Mesenteric fat pad (tissue), 1 donor: ENCODE measurements at places on chromosomes 7 and 10. TPM values are rescaled to one million over a fixed set of nuclear protein-coding genes. Genes with fewer than 3 reads are reported as not detected.

DNA sequence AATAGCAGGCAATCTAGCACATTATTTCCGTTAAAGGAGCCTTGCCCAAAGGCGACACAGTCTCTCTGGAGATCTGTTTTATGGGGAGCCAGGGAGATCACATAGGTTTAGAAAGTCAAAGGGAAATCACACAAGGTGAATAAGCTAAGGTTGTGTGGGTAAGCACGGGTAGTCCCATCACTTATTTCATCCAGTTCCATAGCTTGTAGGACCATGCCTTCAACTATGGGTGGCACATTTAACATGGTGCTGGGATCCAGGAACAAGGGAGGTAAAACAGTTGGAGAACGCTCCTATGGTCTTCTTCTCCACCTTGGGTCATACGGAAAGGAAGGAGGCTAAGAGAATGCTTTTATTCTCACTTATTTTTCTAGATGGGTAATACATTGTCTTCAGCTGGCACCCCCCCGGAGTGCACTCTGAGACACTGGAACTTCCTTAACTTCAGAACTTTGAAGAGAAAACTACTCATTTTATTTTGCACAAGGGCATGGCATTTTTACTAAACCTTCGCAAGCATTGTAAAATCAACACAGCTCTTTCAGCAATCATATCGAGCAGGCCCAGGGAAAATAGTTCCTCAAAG lies 435.4 kb downstream of the KIF20B start:
- DNase-seq, result no peak

GRCh38 chr10:86538547-86538946 lies 17.0 kb upstream of the WAPL start:
- DNase-seq, result no peak

DNA sequence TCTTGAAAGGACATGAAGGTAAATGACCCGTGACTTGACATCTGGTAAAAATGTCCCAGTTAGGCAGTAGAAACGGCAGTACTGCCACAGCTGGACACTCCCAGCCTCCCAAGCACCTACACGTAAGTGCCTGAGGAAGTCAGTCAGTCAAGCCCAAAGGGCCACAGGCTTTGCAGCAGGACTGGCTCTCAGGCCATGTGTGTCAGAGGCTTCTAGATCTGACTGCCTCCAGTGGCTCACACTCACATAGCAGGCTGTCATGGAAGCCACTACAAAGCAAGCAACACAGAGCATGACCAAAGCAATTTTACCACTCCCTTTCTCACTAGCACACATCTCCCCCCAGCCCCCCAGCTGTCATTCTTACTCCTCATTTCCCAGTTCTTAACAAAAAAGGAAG lies 17.8 kb upstream of the CCNJ start:
- DNase-seq, result no peak

GRCh38 chr7:150337659-150338081 lies 3.8 kb downstream of the RARRES2 start:
- peak; percentile 78 for DNase-seq

DNA sequence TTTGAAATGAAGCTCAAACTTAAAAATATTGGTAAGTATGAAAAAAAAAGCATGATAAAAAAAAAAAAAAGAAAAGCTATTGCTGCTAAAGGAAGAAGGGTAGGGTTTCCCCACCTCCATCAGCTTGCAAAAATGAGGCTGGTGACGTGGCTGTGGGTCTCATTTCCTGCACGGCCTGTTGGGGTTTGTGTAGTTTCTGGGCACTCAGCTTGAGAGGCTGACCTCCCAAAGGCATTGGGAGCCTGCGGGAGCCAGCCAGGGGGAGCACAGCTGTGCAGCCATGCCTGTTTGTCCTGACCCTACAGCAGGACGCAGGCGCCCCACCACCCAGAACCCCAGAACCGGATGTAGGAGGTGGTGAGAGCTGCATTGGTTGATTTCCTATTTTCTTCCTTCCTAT lies 48.8 kb upstream of the CARD11 start:
- DNase-seq, result no peak

- DNase-seq, result no peak
Observed at GRCh38 chr7:11593322-11593721, 238.7 kb downstream of the THSD7A start.

DNA sequence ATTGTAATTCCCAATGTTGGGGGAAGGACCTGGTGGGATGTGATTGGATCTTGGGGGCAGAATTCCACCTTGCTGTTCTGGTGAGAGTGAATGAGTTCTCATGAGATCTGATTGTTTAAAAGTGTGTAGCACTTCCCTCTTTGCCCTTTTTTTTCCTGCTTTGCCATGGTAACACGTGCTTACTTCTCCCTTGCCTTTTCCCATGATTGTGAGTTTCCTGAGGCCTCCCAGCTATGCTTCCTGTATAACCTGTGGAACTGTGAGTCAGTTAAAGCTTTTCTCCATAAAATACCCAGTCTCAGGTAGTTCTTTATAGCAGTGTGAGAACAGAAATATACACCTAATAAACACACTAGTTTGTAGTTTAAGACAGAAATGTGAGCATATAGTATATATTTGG lies 166.8 kb upstream of the MAGI2 start:
- no peak for DNase-seq

GRCh38 chr7:1922071-1922869 lies 252.2 kb downstream of the ELFN1 start:
- no peak for DNase-seq

- DNase-seq, result no peak
Observed at GRCh38 chr7:19991936-19992335, 218.5 kb upstream of the TMEM196 start.

DNA sequence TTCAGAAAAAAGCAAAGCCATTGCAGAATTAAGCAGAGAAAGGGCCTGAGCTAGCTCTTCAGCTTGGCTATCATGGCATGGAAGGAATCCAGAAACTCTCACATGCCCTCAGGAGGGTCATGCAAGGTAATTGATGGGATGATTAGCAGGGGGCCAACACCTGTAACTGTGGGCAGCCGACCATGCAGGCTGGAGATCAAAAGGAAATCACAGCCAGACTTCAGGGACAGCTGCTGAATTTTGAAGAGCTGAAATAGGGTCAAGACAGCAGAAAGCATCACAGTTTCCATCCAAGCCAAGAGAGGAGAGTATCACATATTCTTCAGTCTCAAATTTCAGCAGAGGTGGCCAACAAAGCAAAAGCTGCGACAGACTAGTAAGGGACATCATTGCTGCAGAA lies 239.6 kb upstream of the STEAP1 start:
- no peak for DNase-seq

- DNase-seq, result no peak
Observed at GRCh38 chr7:75823198-75823910, 9.7 kb upstream of the CCL24 start.

GRCh38 chr7:148535217-148535616 lies 55.3 kb upstream of the C7orf33 start:
- DNase-seq, result no peak

DNA sequence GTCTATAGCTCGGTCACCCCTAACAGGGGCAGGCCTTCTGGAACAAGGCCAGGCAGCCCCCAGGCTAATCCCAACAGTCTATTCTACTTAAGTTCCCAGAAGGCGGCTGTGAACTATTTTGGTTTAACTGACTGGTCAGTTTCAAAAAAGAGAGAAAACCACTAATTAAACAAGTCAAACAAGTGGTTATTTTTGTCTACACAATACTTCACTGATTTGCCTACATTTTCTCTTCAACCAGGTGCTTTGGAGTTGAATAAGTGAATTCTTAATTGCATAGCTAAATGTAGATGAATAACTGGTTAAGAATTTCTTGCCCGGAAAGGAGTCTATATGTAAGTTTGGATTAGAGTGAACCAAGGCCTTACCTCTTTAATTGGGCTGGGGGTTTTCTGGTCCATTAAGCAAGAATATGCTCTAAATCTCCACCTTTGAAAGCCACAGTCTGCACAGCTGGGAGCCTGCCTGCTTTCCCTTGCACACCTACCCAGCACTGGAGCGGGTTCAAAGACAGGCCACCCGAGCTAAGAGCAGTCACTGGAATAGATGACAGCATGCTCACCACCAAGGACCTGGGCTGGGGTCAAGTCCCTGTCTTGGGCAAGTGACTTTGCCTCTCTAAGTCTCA lies 70.4 kb downstream of the TBXAS1 start:
- DNase-seq, result no peak

DNA sequence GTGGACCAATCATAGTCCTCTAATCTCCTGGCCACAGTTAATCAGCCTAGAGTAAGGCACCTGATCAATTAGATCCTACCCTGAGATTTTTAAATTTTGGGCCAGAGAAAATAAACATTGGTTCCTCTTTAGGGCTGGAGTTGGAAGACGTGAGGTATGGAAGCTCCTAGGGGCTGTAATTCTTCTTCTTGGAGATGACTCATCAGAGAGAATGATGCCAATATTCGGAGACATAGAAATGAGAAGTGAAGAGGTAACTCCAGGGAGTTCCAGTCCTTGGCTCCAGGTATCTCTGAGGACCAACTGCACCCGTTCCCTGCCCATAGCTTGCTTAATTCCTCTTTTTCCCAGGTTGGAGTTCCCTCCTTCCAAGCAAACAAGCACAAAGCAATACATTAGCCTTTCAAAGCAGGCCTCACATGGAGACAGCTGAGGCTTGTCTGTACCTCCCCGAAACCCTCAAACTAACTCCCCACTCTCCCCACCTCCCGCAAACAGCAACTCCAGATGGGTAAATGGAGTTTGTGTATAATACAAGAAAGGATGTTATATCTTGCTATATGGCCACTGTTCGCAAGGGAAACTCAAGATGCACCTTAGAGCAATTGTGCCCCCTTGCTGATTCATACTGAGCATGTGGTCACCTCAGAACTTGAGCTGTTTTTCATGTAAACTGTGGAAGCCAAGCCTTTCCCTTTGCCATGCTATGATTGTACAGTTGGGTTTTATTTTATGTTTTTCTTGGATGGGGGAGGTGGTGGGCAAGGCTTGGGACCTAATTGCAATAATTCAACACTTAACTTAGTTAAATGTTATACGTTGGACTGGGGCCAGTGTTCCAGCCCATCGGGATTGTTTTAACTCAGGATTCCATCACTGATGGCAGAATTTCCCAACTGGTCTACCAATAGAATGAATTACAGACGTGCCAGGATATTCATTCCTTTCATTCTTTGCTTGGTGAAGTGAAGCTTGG lies 29.3 kb downstream of the PIK3AP1 start:
- no peak for DNase-seq

DNA sequence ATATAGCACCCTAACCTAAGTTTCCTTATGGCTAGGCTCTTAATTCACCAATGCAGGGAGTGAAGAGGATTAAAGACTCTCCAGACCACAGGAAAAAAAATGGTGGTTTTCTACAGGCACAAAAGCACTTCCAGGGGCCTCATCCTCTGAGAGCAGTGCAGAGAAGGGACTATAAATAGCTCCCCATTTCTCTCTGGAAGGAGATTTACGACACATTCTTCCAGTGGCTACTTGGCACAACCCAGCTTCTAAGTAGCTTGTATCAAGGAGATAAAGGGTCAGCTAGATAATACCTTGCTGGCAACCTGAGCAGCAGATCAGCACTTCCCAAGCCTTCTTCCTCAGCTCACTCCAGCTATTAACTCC lies 73.5 kb downstream of the CRPPA start:
- no peak for DNase-seq

The CPED1 gene
- total RNA-seq, result 44.4 TPM

The CRYGN gene
- total RNA-seq, result 1.5 TPM

The FRA10AC1 gene
- 18.4 TPM for total RNA-seq

The ST8SIA6 gene
- 0.35 TPM for total RNA-seq

The CALHM1 gene
- not detected for total RNA-seq

The UBE2H gene
- total RNA-seq, result 117 TPM

The SEMA3A gene
- 10.2 TPM for total RNA-seq

The VGF gene
- total RNA-seq, result 0.22 TPM
